Activated T-cell treated with anti-CD3 and anti-CD28 coated beads, Interleukin-2, amount 50 U/mL, for 4 hours (primary cell): ENCODE measurements at places on chromosomes 16 and 17. TPM values are rescaled to one million over a fixed set of nuclear protein-coding genes. Genes with fewer than 3 reads are reported as not detected.
A peak's percentile ranks its signal among the peaks of the same experiment; 100 is the strongest.

The FN3K gene
- total RNA-seq: 1.0 TPM

The GRAPL gene
- 1.4 TPM for total RNA-seq

The GCGR gene
- total RNA-seq: not detected

- DNase-seq: no peak
These were observed 102.8 kb upstream of the AXIN2 start for GRCh38 chr17:65664266-65664665.

DNA sequence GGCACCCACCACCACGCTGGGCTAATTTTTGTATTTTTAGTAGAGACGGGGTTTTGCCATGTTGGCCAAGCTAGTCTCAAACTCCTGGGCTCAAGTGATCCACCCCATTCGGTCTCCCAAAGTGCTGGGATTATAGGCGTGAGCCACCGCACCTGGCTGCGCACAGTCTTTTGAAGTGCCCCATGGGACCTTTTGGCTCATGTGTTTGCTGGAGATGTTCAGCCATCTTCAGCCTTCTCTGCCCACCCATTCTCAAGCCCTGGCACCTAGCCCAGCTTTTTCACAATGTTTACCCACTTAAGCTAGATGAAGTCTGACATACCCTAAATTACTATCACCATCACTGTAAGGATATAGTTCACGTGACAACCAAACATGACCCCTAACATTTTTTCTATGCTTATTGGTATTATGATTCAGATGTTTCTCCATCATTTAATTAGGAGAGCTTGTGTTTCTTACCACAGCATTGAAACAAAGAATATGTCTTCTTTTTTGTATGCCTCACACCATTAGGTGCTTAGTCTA, 32.3 kb downstream of the PECAM1 start:
- no peak for DNase-seq

DNA sequence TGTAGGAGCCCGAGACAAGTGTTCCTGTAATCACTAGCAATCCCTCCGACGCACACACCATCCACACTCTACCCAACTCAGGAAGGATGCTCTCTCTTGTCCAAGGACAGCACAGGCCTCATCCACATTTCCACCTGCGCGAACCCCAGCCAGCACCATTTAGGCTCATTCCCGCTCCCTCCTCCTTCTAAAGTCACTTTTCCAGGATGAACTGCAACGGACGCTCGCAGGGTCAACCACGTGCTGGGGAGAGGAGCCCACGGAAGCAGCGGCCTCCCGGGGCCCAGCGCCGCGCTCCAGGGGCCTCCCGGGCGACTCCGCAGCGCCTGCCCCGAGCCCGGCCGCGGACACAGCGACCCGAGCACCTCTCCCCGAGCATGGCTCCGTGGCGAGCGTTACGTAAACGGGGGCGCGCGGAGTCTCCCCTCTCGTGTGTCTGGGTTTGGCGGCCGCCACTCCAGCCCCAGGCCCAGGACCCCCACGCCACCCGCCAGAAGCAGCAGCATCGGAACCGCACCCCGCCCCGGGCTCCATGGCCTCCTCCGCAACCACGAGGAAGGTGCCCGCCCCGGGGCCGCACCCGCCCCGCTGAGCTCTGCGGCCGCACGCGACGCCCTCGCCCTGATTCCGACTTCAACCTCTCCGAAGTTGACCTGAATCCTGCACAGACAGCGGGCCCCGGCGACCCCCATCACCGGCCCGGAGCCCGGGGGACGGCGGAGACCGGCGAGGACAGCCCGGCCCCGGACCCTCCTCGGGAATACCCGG, 668 bp downstream of the USP36 start:
- DNase-seq: peak; percentile 46

DNA sequence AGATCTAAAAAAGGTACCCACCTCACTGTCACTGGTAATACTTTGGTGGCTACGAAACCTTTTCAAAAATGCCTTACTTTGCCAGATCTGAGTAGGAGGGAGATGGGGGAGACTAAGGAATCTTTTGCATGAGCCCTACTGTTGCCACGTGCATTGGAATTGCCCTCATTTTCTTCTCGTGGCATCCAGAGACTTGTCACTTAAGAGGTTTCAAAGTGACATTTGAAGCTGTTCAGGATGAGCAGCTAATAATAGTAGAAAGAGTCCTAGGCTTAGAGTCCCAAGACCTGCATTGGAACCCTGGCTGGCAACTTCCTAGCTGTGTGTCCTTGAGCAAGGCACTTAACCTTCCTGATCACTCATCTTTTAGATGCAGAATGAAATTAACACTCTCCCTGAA, 43.5 kb downstream of the GPRC5B start:
- DNase-seq: no peak
